Left ventricle myocardium inferior (tissue), 1 donor: ENCODE measurements at places on chromosomes 11 and 22. TPM values are rescaled to one million over a fixed set of nuclear protein-coding genes. Genes with fewer than 3 reads are reported as not detected.

- no peak for DNase-seq
- H3K4me1 ChIP-seq = no peaks in the 10 kb centered on the region
- H3K27ac ChIP-seq = no peak overlapping the region
- peaks cover 23% of the 10 kb centered on the region for H3K36me3 ChIP-seq
- no peak overlapping the region for H3K4me3 ChIP-seq
These were observed 12.6 kb downstream of the MPST start for GRCh38 chr22:37032134-37032534.

- H3K4me3 ChIP-seq = no peak overlapping the region
- peak overlapping the region; percentile 28 for H3K27ac ChIP-seq
- DNase-seq = peak; percentile 70
- H3K27me3 ChIP-seq = no peaks in the 10 kb centered on the region
- H3K4me1 ChIP-seq = peaks cover 23% of the 10 kb centered on the region
- no peaks in the 10 kb centered on the region for H3K36me3 ChIP-seq
These were observed 35.7 kb upstream of the KLHL35 start for GRCh38 chr11:75468534-75469340.

GRCh38 chr11:83272627-83273026 is 13.5 kb downstream of the CCDC90B start:
- peaks cover 79% of the 10 kb centered on the region for H3K36me3 ChIP-seq
- H3K27ac ChIP-seq = no peak overlapping the region
- H3K27me3 ChIP-seq = no peaks in the 10 kb centered on the region
- no peak for DNase-seq

GRCh38 chr22:50252082-50253045 is 1.3 kb upstream of the HDAC10 start:
- peak overlapping the region; percentile 89 for H3K4me3 ChIP-seq
- H3K27ac ChIP-seq = peak overlapping the region; percentile 85
- peak; percentile 79 for DNase-seq
- no peaks in the 10 kb centered on the region for H3K27me3 ChIP-seq

DNA sequence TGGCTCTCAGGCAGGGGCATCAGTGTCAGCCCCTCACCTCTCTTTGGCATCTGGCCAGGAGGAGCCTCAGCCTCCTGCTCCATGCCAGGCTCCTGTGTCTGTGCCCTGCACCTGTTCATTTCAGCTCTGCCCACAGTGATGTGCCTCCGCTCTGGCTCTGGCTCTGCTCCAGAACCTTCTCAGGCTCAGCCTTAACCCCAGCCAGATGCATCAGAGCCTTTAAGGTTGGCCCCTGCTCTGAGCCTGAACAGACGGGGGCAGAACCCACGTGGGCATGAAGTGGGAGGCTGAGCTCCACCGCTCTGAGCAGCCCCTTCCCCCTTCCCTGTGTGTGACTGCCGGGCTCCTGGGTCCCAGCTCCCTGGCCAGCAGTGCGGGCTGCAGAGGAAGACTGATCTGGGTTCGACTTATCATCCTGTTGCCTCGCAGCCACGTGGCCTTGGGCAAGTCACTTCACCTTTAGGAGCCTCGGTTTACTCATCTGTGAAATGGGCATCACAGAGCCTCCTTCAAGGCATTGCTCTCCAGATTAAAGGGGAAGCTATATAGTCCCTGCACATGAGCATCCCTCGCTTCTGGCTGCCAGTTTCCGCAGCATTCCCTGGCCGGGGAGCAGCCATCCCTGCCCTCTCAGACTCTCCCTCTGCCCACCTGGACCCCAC is 44.7 kb upstream of the RTL6 start:
- DNase-seq = no peak
- peaks cover 35% of the 10 kb centered on the region for H3K27me3 ChIP-seq
- H3K4me3 ChIP-seq = no peak overlapping the region
- H3K4me1 ChIP-seq = peaks cover 6% of the 10 kb centered on the region
- H3K36me3 ChIP-seq = no peaks in the 10 kb centered on the region

DNA sequence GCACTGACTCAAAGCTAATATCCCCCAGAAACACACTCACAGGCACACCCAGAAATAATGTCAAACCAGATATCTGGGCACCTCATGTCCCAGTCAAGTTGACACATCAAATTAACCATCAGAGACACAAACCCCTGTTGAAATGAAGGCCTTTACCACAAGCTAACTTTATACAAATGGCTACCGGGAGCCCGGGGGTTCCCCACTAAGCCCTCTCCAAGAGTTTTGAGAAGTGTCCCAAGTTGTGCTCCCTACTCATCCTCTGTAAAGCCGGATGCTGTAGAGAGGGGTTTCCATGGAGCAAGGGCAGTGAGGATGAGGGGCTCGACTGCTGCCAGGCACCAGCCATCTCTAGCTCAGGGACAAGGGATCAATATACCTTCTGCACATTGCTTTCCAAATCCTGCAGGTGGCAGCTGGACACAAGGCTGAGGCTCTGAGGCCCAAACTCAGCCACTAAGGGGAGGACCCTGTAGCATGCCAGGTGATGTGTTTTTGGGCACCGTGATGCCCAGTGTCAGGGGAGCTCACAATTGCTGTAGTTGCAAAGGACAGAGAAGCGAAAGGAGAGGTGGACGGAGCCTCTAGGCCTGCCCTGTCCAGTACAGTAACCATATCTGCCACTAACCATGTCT is 145.7 kb downstream of the TTC17 start:
- H3K4me3 ChIP-seq = no peak overlapping the region
- H3K27me3 ChIP-seq = peaks cover 21% of the 10 kb centered on the region
- H3K4me1 ChIP-seq = no peaks in the 10 kb centered on the region
- no peak for DNase-seq
- no peaks in the 10 kb centered on the region for H3K36me3 ChIP-seq

GRCh38 chr11:78138694-78139421 is 568 bp downstream of the ALG8 start:
- DNase-seq = no peak
- H3K27me3 ChIP-seq = no peaks in the 10 kb centered on the region
- peak overlapping the region; percentile 77 for H3K27ac ChIP-seq
- peaks cover 27% of the 10 kb centered on the region for H3K4me1 ChIP-seq
- H3K4me3 ChIP-seq = peak overlapping the region; percentile 75

DNA sequence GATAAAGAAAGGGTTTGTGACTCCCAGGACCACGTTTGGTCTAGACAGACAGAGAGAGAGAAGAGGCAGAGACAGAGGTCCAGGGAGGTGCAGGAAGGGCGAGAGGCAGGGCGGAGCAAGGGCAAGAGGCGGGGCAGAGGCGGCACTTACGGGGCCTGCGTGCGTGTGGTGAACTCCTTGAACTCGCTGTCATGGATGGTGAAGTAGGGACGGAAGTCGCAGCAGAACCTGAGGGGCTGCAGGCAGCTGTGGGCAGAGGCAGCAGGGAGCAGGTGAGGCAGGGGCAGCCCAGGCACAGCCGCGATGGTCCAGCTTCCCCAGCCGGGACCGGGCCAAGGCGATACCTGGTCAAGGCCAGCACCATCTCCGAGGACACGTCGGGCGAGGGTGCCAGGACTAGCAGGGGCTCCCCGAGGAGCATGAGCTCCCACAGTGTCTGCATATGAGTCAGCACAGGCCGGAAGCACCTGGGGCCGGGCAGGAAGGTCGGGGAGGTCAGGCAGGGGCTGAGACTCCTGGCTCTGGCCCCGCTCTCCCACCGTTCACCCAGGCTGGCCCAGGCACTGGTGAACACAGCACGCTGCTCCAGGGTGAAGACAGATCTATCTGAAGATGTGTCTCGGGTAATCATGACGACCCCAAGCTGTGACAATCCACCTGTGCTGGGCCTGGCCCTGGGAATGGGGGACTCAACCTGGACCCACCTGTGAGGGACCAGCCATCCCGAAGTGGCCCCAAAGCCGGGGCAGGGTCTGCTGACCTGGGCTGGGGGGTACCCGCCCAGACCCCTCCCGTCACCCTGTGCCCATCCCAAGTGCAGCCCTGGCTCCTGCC is 7.2 kb upstream of the PLXNB2 start:
- DNase-seq = peak; percentile 50
- H3K27ac ChIP-seq = no peak overlapping the region
- H3K27me3 ChIP-seq = no peaks in the 10 kb centered on the region
- no peaks in the 10 kb centered on the region for H3K36me3 ChIP-seq
- H3K4me3 ChIP-seq = peak overlapping the region; percentile 30
- H3K4me1 ChIP-seq = peaks cover 15% of the 10 kb centered on the region

GRCh38 chr11:109680127-109680526 is 258.1 kb downstream of the C11orf87 start:
- DNase-seq = no peak
- no peak overlapping the region for H3K4me3 ChIP-seq
- H3K36me3 ChIP-seq = no peaks in the 10 kb centered on the region
- H3K4me1 ChIP-seq = no peaks in the 10 kb centered on the region
- no peaks in the 10 kb centered on the region for H3K27me3 ChIP-seq

GRCh38 chr11:71452199-71453036 is 585 bp upstream of the NADSYN1 start:
- H3K27ac ChIP-seq = peak overlapping the region; percentile 85
- peaks cover 55% of the 10 kb centered on the region for H3K4me1 ChIP-seq
- peaks cover 25% of the 10 kb centered on the region for H3K36me3 ChIP-seq
- H3K4me3 ChIP-seq = peak overlapping the region; percentile 97
- no peaks in the 10 kb centered on the region for H3K27me3 ChIP-seq

DNA sequence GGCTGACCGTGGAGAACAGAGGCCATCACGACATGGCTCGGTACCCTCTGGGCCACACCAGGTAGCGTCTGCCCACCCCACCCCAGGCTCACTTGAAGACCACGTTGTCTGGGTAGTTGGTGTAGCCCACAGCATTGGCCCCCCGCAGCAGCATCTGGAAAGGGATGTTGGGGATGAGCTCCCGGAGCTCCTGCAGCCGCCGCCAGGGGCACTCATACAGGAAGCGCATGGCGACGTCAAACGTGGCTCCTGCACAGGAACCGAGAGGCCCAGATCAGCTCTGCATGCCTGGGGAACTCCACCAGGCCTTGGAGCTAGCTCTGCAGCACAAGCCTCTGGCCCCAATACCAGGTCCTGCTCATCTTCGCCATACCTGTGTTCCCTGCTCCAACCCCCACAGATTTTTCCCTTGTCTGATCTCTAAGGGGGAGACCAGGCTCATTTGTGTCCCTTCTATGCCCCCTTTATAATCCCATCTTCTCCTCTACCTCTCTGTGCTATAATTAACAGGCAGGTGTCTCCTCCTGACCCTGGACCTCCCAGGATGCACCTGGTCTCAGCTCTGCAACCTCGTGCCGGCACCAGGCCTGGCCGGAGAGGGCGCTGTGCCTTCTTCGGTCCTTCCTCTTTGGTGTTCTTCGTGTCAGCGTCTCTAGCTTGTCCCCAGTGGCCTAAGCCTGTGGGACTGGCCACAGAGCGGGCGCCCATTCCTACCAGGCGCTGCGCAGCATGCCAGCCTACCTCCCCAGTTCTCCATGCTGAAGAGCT is 5.0 kb upstream of the LRFN4 start:
- DNase-seq = no peak
- no peak overlapping the region for H3K27ac ChIP-seq
- peaks cover 10% of the 10 kb centered on the region for H3K4me1 ChIP-seq
- H3K4me3 ChIP-seq = no peak overlapping the region

GRCh38 chr22:17269224-17269606 is 50.0 kb upstream of the ADA2 start:
- no peak for DNase-seq
- no peak overlapping the region for H3K27ac ChIP-seq
- no peaks in the 10 kb centered on the region for H3K36me3 ChIP-seq
- no peak overlapping the region for H3K4me3 ChIP-seq
- H3K4me1 ChIP-seq = peaks cover 19% of the 10 kb centered on the region

GRCh38 chr11:102429691-102430090 is 22.9 kb downstream of the TMEM123 start:
- no peak for DNase-seq
- peaks cover 44% of the 10 kb centered on the region for H3K4me1 ChIP-seq
- H3K36me3 ChIP-seq = peaks cover 13% of the 10 kb centered on the region
- H3K4me3 ChIP-seq = no peak overlapping the region
- no peak overlapping the region for H3K27ac ChIP-seq

DNA sequence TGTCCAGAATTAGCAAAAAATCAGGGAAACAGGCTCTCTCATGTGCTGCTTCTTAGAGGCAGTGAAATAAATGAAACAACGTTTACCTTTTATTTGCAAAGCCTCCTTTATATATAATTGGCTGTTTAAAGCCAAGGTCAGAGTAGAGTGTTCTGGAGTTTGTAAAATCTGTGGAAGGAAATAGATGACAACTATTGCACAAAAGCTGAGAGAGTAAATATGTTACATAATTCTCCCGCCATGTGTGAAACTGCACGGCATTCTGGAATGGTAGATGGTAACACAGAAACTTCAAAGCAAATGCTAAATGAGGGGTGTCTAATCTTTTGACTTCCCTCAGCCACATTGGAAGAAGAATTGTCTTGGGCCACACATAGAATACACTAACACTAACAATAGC is 51.5 kb upstream of the FGF3 start:
- no peak for DNase-seq
- no peaks in the 10 kb centered on the region for H3K36me3 ChIP-seq

DNA sequence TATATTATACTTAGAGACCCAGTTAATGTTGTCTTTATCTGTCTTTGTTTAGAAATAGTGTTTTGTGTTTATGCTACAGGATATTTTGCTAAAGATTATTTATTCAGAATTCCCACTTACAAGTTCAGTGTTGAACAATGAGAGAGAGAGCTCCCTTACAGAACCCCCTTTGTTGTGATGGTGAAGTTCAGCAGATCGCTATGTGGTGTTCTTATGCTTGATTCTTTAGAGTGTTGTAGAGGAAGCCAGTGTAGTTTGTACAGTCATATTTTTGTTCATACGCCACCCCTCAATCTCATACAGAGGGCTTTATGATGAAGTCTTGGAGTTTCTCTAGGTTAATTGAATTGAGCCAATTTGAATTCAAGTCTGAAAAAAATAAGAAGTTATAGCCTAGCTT is 150.2 kb downstream of the TMEM135 start:
- H3K4me3 ChIP-seq = no peak overlapping the region
- DNase-seq = no peak
- no peaks in the 10 kb centered on the region for H3K4me1 ChIP-seq

DNA sequence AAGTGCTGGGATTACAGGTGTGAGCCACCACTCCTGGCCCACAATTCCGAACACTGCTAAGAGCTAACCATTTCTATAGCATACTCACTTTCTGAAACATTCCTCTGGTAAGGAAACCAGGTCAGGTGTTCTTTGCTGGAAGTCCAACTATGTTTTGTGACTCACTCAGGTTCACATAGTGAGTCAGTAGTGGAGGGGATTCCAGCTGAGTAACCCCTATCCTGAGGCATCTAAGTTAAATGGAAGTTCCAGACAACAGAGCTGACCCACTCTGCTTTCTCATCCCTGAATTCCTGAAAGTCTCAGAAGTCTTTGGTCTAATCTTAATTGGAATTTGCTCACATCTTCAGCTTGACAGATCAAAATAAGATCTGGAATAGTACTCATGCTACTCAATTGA is 3.0 kb upstream of the CHRNA10 start:
- no peak overlapping the region for H3K27ac ChIP-seq
- DNase-seq = no peak
- peaks cover 74% of the 10 kb centered on the region for H3K36me3 ChIP-seq

- no peak for DNase-seq
- peaks cover 7% of the 10 kb centered on the region for H3K27me3 ChIP-seq
- H3K27ac ChIP-seq = no peak overlapping the region
- no peaks in the 10 kb centered on the region for H3K36me3 ChIP-seq
- H3K4me1 ChIP-seq = no peaks in the 10 kb centered on the region
These were observed 6.5 kb downstream of the OR52E5 start for GRCh38 chr11:5899534-5899933.

The IL17REL gene
- total RNA-seq = not detected

The FAM180B gene
- total RNA-seq = 0.22 TPM

The KRTAP5-8 gene
- not detected for total RNA-seq

The DCDC1 gene
- not detected for total RNA-seq

The KCTD17 gene
- 14.3 TPM for total RNA-seq

The CRY2 gene
- 62.2 TPM for total RNA-seq

The EFCAB6 gene
- 1.8 TPM for total RNA-seq

The TMEM86A gene
- total RNA-seq = 5.4 TPM
